ENCODE measurements at places on chromosomes 4 and X.
A peak's percentile ranks its signal among the peaks of the same experiment; 100 is the strongest.

DNA sequence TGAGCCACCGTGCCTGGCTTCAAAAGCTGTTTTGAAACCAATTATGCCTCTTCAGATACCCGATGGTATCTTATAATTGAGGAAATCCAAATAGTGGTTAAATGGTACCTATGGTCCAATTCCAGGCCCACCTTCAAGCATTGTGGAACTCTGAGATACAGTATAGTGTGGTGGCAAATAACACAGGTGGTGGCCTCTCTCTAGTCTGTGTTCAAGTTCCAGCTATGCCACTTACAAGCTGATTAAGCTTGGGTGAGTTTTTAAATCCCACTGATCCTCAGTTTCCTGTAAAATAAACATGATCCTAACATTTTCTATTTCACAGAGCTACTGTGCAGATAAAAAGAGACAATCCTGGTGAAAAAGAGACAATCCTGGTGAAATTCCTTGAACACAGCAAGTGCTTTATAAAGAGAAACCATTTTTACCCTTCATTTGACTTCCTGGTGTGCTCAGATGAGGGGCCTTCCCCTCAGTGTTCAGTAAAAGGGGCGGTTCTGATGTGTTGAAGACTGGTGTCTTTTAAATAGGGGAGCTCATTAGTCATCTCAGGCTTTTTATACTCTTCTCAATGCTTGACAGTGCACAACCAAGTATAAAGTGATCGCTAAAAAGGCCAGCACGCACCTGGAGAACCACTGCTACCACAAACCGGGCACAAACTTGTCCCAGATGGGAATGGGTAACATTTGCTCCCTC lies 30.8 kb upstream of the CD40LG start:
- DNase-seq: no peak

GRCh38 chr4:183177001-183177400 lies 77.9 kb downstream of the WWC2 start:
- DNase-seq: no peak

GRCh38 chrX:113699939-113700338 lies 859.3 kb upstream of the AMOT start:
- no peak for DNase-seq

DNA sequence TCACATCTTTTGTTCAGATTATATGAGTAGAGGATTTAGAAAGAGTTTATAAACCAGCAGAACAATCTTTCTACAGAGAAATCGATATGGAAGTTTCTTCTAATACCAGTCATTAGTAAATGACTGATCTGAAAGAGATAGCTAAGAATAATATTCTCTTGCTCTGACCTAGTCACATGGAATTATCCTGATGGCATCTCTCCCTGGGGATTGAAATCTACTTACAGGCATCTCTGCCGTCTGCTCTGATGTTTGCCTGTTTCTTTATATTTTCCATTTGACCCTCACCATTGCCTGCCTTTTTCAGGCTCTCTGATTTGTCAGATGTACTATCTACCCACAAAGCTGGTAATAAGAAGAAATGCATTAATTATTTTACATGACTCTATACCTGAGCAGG lies 1157.3 kb downstream of the PCDH7 start:
- DNase-seq: no peak

DNA sequence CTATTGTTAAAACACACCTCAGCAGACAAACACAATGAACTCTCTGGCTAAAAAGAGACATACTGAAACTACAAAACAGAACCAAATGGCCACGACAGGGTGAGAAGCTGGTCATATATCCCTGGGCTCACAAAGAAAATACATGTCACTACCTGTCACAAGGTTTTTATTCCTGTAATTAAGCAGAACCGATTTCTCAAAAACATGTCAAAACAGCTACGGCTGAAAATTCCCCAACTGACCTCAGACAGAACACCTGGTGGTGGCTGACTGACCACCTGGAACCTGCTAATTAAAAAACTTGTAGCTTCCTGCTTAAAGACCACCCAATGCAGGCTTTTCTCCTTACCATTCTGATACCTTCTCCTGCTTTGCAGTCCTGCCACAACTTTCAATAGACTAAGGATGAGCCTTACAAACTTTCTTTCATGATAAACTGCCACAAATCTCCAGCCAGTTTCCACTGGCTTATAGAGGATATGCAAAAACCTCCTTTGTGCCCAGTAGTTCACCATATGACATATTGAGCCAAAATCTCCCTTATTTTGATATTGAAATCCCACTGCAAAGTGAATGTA lies 571.9 kb downstream of the SPOCK3 start:
- peak; percentile 4 for DNase-seq

- DNase-seq: no peak
Observed at GRCh38 chrX:148540671-148541583, 40.5 kb downstream of the AFF2 start.

DNA sequence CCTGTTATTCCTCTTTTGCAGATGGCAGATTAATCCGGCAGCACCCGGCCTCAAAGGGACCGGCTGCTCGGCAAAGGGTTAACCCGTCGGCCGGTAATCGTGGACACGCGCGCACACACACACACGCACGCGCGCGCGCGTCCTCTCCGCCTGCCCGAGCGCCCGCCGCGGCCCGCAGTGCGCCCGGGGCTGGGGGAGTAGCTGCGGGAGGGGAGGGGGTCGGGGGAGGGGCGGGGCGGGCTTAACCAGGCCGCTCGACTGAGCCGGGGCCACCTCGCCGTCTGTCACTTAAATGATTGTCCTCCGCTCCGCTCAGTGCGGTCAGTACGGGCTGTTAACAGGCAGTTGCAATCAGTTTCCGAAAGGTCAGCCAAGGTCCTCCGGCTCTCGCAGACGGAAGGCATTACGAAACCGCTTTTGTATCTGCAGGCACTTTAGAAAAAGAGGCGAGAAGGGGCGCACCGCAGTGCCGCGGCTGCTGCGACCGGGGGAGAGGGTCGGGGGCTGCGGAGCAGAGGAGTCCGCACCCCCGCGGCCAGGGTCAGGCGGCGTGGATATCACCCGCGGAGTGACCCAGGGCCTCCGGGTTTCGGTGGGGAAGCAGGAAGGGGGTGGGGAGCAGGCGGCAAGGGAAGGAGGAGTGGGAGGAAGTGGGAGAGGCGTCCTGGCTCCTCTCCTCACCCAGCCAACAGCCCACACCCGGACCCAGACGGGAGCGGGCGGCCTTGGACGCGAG lies 57.3 kb upstream of the BCOR start:
- no peak for DNase-seq

- DNase-seq: no peak
Observed at GRCh38 chr4:153220682-153221395, 16.6 kb downstream of the TRIM2 start.

DNA sequence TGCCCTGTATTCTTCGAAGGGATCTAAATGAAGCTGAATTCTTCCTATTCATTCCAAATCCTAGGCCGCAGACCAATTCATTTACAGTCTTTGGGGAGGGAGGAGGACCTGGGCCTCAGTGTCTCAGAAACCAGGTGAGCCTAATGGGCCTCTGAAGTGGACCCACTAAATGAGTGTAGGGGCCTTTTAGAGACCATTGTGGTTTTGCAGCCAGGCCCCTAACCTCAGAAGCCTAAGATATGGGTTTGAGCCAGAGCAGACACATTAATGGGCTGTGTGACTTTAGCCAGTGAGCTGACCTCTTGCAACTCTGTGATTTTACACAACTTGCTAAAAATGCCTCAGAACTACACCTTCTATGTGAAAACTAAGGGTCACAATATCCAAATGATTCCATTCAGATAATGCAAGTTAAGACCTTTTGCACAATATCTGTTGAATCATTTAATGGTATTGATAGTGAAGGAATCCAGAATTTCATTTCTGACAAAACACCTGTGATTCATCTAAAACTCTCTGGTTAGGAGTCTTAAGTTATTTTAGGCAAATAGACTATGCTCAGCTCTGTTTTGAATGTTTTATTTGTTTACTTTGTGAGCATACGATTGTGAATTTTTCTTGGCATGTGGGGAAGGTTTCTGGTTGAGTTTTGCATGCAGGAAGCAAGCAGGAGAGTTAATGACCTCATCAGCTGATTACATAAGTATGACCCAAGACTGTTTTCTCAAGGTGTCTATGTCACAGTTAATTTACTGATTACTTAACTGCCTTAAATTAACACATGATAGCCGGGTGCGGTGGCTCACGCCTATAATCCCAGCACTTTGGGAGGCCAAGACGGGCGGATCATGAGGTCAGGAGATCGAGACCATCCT lies 75.0 kb downstream of the EVC start:
- no peak for DNase-seq

DNA sequence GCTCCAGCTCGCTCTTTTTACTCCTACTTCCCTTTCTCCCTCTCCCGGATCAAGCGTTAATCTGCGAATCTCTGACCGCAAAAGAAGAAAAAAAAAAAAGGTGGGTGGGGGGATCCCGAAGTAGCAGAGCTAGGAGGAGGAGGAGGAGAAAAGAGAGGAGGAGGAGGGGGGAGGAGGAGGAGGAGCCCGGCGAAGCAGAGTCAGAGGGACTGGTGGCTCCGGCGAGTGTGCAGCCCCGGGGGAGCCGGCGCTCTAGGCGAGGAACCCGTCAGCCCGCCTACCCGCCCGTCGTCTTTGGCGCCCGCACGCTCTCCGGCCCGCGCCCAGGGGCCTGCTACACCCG lies at the start of gene NHSL2:
NHSL2 (plus strand) TSS at position 203 of the 343 bp plus-strand sequence.
- no peak for DNase-seq

DNA sequence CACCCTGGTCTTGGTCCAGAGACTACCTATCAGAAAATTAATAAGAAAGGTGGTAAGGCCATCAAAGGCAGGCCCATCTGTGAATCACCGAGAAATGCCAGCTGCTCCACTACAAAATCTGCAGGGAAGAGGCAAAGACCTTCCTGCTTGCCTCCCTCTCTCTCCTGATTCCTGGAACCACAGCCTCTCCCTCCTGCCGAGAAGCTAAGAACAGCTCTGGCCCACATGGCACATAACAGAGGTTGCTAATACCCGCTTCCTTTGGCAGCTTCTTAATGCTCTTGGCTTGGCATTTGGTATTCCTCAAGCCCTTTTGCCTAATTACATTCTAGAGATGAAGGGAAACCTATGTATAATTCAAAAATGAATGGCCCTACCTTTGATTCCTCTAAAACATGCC lies 32.9 kb downstream of the RAI2 start:
- no peak for DNase-seq

- no peak for DNase-seq
Observed at GRCh38 chr4:107423677-107424405, 296.2 kb downstream of the PAPSS1 start.

Measured in GM12891 (cell line).